Right renal pelvis (tissue), 4 donors: ENCODE measurements at places on chromosomes 6 and 20. TPM values are rescaled to one million over a fixed set of nuclear protein-coding genes. Genes with fewer than 3 reads are reported as not detected.

HDGFL1 gene
- not detected for polyA plus RNA-seq

EMILIN3 gene
- 9.7 TPM for polyA plus RNA-seq

CFB gene
- 5.3 TPM for polyA plus RNA-seq

GRCh38 chr20:17083738-17084137 lies 143.1 kb upstream of the PCSK2 start:
- peak; percentile 6 for DNase-seq

- no peak for DNase-seq
Measured at GRCh38 chr20:43731927-43732326, 5.1 kb upstream of the GTSF1L start.
